ENCODE measurements at places on chromosomes 7 and 10.
A peak's percentile ranks its signal among the peaks of the same experiment; 100 is the strongest.

DNA sequence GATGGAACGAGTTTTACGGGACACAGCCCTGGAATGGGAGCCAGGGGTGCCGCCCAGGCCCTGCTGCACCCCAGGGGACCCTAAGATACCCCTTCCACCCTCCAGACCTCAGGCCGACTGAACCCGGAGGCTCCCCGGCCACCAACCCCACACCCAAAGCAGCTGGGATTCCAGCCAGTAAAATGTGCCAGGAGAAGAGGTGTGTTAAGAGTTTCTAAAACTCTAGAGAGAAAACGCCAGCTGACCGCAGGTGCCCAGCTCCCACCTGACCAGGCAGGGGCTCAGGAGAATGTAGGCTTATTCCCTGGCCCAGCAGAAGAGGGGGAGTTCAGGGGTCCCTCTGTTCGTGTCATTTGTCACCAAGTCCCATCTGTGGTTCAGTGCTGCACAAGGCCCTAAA is 17.5 kb downstream of the NUDT1 start:
- no peak for DNase-seq

DNA sequence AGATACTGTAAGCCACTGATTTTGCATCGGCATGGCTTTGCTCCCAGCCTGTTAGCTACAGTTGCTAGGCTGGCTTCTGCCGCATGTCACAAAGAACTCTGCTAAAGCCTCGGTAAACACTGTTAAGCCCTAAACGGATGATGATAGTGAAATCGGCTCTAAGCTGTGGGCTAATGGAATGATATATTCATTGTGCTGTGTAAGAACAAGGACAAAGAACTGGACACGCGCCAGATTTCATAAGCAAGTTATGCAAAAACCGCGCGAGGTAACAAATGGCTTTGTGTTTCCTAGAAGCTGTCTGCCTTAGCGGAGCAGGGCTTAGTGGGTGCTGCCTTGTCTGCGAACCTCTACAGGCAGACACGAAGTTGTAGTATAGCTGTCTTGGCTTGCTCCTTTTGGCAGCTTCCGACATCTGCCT is 331.3 kb upstream of the COBL start:
- peak; percentile 12 for DNase-seq

- no peak for DNase-seq
Observed at GRCh38 chr7:79142706-79143105, 310.8 kb downstream of the MAGI2 start.

GRCh38 chr7:101172854-101173751 is 7.0 kb downstream of the NAT16 start:
- peak; percentile 66 for DNase-seq

DNA sequence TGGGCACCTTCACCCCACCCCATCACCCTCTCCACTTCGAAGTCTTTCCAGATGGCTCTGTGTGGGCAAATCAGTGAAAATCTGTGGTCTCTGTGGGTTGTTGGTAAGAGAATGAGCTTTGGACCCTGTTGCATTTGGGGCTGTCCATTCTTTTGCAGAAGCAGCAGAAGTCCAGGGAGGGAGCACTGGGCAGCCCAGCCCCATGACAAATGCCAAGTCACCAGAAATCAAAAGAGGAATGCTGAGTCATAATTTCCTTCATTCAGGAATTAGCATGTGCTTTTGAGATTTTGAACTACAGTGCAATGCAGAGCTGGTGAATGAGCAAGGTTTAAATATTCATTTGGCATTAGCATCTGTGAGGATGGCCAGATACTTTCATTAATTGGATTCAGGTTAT is 556.2 kb downstream of the LRMDA start:
- DNase-seq, result no peak

All from NCI-H2029 treated with DMSO at 0.1 percent for 48 hours (cell line).